ENCODE measurements at places on chromosomes 2 and 18. TPM values are rescaled to one million over a fixed set of nuclear protein-coding genes. Genes with fewer than 3 reads are reported as not detected.

SLC30A3 gene
- 0.48 TPM for total RNA-seq

LHCGR gene
- not detected for total RNA-seq

UNC80 gene
- not detected for total RNA-seq

MC4R gene
- not detected for total RNA-seq

DOK6 gene
- not detected for total RNA-seq

ELOA2 gene
- total RNA-seq = not detected

ERFE gene
- 0.11 TPM for total RNA-seq

ACTG2 gene
- not detected for total RNA-seq

ACMSD gene
- not detected for total RNA-seq
